Progenitor cell of endocrine pancreas (in vitro differentiated cells): ENCODE measurements at places on chromosomes 3 and 15.

GRCh38 chr3:181302960-181303359, 313.4 kb upstream of the DNAJC19 start:
- DNase-seq, result no peak

DNA sequence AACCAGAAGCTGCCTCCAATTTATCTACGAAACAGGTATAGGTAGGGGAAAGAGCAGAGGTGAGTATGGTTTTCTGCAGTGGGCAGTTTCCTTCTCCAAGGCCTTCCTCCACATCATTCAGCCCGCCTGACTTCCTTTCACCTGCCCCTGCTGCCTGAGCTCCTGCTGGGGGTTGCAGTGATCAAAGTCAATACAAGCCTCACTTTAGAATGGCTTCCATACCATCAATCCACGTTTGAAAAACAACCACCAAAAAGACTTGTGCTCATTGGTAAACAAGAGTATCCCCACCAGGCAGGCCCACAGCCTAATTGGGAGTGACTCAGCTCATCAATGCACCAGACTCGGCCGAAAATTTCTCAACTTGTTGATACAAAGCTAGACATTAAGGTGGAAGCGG, 159.9 kb downstream of the MAGI1 start:
- DNase-seq, result no peak

GRCh38 chr3:50164984-50165909, 10.1 kb downstream of the SEMA3F start:
- DNase-seq, result no peak

GRCh38 chr15:37004373-37004869, 95.9 kb downstream of the MEIS2 start:
- DNase-seq, result no peak

DNA sequence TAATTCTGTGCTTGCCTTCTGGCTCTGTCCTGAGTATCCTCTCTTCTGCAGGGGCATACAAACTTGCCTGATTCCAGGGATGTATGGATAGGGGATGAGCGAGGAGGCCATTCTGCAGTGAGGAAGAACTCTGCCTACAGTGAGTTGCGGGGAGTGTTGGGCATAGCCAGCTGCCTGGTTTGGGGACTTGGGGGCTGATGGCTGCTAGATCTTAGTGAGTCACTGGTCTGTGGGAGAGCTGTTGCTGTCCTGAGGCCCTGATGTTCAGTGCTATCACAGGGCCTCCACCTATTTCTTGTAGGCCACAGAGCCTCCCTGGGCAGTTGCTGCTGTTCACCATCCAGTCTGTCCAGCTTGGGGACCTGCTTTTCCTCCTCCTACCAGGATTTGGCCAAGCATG, 20.3 kb downstream of the CDAN1 start:
- no peak for DNase-seq

DNA sequence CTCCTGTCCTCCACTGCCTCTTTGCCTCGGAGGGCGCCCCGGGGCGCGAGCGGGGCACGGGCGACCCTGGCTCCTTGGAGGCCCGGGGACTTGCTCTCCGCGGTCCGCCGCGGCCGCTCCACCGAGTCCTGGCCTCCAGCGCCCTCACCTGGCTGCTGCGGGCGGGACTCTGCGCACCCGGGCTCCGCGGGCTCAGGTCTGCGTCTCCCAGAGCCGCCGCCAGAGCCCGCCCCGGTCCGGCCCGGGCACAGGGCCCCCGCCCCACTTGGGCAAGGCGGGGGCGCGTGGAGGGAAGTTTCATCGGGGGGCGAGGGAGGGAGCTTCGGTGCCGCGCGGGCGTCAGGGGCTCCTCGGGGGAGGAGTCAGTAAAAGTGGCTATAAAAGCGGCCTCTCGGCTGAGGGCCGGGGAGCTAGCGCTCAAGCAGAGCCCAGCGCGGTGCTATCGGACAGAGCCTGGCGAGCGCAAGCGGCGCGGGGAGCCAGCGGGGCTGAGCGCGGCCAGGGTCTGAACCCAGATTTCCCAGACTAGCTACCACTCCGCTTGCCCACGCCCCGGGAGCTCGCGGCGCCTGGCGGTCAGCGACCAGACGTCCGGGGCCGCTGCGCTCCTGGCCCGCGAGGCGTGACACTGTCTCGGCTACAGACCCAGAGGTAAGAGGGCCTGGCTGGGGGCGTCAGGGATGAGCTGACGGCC, at the start of gene CEMIP:
TSS of gene CEMIP (plus strand) at position 407 of the 694 bp plus-strand sequence. CDS start 94,510 bp downstream, outside the sequence.
- peak; percentile 84 for DNase-seq

DNA sequence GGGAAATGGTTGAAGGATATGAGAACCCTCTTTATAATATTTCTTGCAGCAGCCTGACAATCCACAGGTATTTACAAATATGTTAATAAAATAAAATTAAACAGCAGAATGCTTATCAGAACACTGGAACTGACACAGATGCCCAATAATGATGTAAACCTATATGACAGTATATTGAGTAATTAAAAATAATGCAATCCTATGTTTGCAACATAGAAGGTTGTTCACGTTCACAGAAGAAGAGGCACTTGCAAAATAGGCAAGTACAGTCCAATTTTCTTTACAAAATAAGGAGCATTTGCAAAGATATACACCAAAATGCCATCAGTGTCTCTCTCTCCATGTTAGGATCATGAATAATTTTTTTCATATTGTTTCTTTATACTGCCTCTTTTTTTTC, 397.0 kb upstream of the WNT5A start:
- DNase-seq, result no peak

DNA sequence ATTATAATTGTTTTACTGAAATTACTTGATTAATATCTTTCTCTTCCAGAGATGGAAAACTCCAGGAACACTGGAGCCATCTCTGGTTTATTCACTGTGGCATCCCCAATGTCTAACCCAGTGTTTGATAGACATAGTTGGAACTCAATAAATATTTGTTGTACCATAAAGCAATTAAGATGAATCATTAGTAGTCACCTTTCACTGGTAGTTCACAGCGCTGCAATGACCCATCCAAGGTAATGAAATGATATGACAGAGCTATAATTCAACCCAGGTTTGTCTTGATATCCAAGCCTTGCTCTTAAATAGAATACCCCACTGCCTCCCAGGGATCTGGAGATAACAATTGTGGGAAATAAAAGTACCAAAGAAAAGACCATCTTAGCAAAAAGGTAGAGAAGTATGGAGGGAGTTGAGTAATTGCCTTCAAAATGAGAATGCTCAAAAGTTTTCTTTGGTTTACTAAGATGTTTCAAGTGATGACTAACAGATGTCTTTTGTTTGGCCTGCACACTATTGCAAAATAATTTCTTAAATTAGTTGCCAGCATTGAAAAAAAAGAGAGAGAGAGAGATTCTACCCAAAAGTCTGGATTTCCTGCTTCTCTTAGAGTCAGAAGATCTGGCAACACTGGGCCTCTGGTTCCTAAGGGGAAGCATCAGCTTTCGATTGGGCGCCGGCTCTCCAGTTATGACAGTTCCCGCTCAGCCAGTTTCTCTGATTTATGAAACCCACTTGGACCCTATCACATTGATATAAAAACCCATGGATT, 348.5 kb downstream of the ERC2 start:
- DNase-seq, result no peak

DNA sequence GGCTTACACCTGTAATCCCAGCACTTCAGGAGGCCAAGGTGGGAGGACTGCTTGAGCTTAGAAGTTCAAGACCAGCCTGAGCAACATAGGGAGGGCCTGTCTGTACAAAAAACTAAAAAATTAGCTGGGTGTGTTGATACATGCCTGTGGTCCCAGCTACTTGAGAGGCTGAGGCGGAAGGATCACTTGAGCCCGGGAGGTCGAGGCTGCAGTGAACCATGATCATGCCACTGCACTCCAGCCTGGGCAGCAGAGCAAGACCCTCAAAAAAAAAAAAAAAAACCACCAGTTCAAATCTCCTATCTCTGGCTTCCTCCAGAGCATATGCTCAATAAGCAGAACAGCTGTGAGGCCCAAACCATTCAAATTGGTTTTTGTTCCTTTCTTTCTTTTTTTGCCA, 53.4 kb downstream of the ZNF609 start:
- no peak for DNase-seq

- DNase-seq, result no peak
Observed at GRCh38 chr3:105904251-105904650, 35.4 kb upstream of the CBLB start.

DNA sequence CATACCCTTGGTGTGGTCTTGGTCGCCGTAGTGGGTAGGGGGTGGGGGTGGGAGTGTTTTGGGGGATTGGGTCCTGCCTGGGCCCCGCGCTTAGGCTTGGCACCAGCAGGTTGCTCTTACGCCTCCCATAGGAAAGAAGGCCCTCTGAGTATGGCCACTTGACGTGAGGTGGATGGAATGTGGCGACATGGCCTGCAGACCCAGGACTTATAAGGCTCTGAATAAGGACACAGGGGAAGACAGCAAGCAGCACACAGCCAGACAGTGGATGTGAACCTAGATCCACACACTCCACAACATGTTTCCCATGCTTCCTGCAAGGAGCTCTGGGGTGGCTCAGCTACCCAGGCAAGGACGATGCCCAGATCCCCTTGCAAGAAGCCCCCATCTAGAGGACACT, 12.4 kb downstream of the RBPMS2 start:
- no peak for DNase-seq

- no peak for DNase-seq
Observed at GRCh38 chr3:143002083-143002712, 828 bp downstream of the U2SURP start.

DNA sequence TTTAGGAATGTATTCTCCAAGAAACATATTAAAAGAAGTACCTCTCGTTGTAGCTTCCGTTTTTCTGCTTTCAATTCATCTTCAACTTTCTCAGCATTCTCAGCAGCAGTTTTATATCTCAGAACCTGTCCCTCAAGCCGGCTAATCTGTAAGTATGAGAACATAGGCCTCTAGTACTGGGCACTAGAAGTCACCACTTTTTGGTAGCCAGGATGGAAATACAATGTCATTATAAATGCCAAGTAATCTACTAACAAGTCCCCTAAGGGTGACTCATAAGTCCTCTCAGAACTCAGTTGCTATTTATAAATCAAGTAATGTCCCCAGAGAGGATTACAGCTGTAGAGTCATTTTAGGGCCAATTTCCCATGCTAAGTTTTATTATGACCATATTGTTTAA, 61.1 kb downstream of the MLH1 start:
- DNase-seq, result no peak

DNA sequence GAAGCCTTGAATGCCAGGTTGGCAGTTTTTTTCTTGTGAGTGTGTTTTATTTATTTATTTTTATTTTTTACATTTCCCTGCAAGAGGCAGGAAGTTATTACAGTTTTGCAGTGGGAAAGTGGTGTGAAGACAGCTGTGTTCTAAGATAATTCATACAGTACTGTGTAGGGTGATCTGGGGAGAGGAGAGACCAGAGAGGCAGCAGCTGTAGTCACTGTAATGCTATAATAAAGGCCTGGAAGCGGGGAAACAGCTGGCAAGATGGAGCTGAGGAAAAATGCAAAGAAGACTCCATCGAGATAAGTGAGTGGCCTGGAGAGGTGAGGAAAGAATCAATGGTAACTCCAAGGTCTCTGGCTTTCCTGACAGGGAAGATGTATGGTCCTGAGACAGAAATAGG, 23.1 kb downstream of the CNTN3 start:
- no peak for DNase-seq

DNA sequence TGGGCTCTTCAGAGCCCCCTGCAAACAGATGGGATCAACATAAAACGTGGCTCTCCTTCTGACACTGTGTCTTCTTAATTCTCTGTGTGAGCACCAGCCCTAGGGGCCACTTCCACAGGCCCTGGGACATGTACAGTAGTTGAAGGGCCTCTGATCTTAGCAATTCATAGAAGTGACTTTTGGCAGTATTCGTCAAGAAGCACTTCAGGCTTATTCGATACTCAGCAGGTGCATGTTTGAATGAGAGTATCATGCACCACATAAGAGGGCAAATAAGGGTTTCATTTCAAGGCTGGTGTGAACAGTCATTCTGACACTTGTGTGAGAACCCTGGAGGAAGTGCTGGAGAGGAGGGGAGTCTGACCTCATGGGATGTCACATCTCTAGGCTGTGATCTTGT, 113.9 kb downstream of the GABRG3 start:
- DNase-seq, result no peak

GRCh38 chr15:75163150-75163564, 38.5 kb upstream of the C15orf39 start:
- no peak for DNase-seq

DNA sequence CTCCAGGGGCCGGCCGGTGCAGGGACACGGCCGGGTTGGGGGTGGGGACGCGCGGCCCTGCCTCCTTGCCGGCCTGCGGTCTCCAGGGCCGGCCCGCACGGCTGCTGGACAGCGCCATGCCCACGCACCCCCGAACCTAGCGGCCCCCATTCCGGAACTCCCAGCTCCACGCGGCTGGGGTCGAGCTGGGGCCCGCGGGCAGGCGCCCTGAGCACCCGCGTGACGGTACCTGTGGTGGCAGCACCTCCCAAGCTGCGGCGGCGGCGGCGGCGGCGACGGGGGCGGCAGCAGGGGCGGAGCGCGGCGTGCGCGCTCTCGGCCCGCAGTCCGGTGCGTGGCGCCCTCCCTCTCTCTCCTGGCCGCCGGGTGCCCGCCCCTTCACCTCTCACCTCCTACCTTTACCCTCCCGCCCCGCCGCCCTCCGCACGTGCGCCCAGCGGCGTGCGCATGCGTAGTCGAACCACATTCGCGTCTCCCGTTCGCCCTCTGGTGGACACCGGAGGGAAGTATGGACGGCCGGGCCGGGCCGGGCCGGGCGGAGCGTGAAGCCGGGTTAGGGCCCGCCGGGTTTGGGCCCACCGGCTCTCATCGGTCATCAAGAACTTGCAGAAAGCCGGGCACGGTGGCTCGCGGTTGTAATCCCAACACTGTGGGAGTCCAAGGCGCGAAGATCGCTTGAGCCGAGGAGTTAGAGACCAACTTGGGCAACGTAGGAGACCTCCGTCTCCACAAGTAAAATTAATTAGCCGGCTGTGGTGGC, at the start of gene SCAP:
TSS of gene SCAP (minus strand) at position 372 of the 760 bp plus-strand sequence. CDS start 32,948 bp downstream, outside the sequence.
- peak; percentile 94 for DNase-seq

- DNase-seq, result no peak
Observed at GRCh38 chr3:177201700-177202397, 4.6 kb upstream of the TBL1XR1 start.

DNA sequence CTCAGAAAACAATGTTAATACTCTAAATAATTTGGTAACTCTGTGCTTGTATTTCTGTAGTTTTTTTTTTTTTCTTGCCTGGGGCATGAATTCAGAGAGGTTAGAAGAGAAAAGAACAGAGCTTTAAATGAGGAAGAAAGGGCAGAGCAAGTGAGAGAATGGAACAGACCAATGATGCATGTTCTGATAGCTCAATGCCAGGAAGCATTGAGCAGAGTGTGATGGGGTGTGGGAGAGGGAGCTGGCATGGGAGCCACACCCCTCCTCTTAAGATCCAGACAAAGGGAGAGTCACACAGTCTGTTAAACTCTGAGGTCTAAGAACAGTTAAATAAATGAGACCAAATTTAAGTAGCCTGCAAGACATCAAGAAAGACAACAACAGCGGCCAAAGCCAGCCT, 538.6 kb downstream of the TUSC7 start:
- DNase-seq, result no peak

GRCh38 chr3:126936853-126937425, 46.0 kb upstream of the PLXNA1 start:
- DNase-seq, result no peak

GRCh38 chr3:143601723-143602484, 246.4 kb downstream of the SLC9A9 start:
- DNase-seq, result no peak

DNA sequence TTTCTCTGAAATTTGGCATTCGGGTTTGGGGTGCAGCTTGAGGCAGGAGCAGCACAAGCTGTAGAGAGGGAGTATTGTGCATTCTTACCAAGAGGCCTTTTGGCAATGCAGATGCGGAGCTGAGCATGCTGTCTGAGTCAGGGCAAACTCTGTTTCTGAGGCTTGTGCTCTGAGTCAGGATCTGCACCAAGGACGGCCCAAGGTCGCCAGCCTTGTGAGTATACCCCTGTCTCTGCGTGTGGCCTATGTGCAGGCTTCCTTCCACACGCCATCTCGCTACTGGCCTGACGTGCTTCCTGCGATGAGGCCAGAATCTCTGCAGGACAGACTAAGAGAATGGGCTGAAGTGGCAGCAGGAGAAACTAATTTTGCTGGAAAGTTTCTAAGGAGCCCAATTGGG, 83.8 kb upstream of the ROPN1 start:
- no peak for DNase-seq
